NK-92 treated with Interleukin-12 subunit alpha and Interleukin-12 subunit beta, amount 100 ng/mL, for 24 hours (cell line): ENCODE measurements at places on chromosomes 3 and 15.

GRCh38 chr15:91468871-91469580 lies 369.0 kb downstream of the SV2B start:
- DNase-seq: no peak

- DNase-seq: no peak
Measured at GRCh38 chr15:65921780-65922179, 52.5 kb downstream of the RAB11A start.

- DNase-seq: no peak
Measured at GRCh38 chr3:38264779-38265178, 833 bp upstream of the SLC22A13 start.

- DNase-seq: no peak
Measured at GRCh38 chr3:3836845-3837244, 37.6 kb downstream of the LRRN1 start.
